NCI-H2081 (cell line): ENCODE measurements at places on chromosomes 2 and 18.

DNA sequence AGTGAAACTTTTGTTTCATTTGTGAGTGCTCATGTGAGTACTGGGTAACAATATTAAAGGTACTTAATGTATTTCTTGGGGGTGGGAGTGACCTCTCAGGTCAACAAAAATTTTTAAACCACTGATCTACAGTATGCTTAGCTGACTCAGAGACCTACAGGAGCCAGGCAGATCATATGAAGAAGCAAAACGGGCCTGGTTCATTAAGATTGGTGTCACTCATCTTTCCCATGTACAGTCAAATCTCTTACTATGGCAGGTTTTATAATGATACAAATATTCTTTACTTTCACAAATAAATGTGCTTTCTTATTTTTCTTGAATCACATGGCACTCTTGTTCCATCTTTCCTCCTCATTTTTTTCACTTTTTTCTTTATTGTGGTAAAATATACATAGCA, 7.7 kb upstream of the TMSB10 start:
- no peak for DNase-seq

- DNase-seq: no peak
These were observed 866.5 kb upstream of the VRK2 start for GRCh38 chr2:57180042-57180567.

DNA sequence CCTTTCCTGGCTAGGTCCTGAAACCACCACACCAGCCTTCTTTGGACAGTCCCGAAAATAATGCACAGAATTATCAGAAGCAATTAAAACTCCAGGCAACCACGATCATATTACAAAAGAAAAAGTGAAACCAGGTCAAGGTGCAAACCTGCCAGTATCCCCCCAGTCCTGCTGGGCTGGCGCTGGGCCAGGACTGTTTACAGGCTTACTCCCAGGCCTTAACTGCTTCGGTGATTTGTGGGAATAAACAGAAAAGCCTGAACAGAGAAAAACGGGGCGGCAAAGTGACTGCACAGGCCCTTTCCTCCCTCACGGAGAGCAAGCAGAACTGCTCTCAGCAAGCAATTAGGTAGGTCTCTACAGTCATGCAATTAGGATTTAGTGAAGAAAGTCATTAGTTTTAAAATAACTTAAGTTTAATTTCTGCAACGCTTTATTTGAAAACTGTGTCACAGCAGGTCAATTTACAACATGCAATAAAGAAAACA, 1.3 kb downstream of the HDAC4 start:
- DNase-seq: peak; percentile 35

- no peak for DNase-seq
These were observed 153.1 kb downstream of the FMNL2 start for GRCh38 chr2:152488075-152488474.

- no peak for DNase-seq
These were observed 159.2 kb downstream of the GULP1 start for GRCh38 chr2:188450732-188451483.

- no peak for DNase-seq
These were observed 118.8 kb downstream of the DPP4 start for GRCh38 chr2:161955211-161955610.

- DNase-seq: no peak
These were observed 11.5 kb upstream of the GMCL1 start for GRCh38 chr2:69817729-69818501.

GRCh38 chr2:7241041-7241745, 324.0 kb downstream of the RNF144A start:
- no peak for DNase-seq

DNA sequence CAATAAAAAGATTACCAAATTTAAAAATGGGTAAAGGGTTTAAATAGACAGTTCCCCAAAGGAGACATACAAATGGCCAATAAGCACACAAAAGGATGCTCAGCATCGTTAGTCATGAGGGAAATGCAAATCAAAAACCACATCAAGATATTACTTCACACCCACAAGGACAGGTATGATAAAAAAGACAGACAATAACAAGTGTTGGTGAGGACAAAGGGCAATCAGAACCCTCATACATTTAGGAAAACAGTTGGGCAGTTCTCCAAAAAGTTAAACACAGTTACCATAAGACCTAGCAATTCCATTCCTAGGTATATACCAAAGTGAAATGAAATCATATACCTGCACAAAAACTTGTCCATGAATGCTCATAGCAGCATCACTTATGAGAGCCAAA, 14.5 kb downstream of the CREG2 start:
- no peak for DNase-seq

DNA sequence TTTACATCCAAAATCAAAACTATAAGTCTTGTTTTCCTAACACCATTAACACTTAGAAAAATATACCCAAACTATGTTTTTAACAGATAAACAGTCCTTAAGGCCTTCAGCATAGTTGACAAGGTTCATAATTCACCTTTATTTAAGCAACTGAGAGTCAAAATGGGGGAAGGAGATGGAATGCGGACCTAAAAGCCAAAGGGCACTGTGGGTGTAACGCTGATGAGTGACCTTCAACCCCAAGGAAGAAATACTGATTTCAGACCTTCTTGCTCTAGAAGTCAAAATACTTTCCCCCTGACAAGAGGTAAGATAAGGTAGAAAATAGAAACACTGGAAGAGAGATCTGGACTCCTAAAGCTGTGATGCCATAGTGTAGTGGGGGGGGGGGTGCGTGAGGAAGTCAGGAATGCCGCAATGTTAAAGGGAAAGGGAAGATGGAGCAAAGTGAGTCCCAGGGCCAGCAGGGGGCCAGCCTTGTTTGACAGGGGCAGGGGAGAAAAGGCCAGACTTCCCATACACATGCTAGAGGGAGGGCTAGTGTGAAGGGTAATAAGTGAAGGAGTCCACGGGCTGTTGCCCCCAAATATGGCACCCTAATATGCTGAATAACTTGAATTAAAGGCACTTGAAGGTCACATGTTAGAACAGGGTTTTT, 31.4 kb downstream of the CCDC93 start:
- no peak for DNase-seq

DNA sequence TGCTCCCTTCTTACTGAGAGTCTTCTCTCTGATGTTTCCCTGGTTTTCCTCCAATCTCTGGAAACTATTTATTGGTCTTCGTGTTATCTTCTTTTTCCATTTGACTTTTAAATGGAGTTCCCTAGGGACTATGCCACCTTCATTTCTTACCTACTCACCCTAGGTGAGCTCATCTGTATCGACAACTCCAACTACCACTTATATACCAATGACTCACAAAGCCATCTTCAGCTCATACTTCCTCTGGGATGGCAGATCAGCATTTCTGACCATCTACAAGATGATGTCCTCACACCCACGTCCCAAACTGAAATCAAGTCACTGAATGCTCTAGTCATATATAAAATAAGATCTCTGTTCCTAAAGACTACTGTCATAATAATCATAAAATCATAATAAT, 40.6 kb downstream of the CFAP210 start:
- no peak for DNase-seq

DNA sequence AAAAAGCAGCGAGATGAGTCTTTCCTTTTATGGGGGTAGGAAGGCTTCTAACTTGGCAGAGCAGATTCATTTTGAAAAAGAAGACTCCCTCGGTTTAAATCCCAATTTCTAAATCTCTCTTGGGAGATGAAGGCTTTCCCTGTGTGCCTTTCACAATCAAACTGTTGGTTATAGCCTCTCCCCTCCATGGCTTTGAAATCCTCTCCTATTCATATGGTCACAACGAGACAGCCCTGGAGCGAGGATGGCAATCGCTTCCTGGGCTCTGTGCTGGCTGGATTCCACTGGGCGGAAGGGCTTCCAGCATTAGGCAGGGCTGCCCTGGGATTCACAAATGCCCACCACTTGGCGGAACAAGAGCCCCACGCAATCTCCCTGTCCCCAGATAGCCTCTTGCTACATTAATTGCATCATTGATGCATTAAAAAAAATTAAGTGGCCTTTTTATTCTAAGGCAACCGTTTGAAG, 1.6 kb downstream of the CAVIN2 start:
- no peak for DNase-seq

DNA sequence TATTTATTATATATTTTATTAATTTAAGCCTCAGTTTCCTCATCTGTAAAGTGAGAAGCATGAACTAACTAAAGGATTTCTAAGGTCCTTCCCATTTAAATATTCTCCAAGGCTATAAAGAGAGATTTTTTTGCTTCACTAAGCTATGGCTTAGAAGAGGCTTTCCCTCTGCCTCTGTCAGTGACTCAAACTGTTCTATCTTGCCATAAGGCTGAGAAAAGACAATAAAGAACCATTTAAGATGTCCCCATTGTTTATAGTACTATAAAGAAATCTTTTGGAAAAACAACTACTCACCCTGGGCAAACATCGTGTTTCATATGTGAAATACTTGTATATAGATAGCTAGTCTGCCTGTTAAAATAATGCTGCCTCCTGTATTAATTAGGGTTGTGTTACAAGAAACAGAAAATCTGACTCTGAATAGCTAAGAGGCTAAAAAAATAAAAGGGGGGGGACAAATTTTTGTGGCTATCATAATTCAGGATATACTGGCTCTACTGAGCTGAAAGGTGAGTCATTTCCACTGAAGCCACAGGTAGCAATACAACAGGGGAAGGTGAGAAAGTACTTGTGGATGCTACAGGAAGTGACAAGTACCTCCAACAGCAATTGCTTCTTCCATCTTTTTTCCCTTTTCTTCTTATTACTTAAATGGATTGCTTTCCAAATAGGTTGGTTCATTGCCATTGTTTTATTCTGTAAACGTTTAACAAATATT, 25.4 kb downstream of the EPHA4 start:
- DNase-seq: no peak

- no peak for DNase-seq
These were observed 84.7 kb downstream of the ZNF407 start for GRCh38 chr18:74682141-74682990.

DNA sequence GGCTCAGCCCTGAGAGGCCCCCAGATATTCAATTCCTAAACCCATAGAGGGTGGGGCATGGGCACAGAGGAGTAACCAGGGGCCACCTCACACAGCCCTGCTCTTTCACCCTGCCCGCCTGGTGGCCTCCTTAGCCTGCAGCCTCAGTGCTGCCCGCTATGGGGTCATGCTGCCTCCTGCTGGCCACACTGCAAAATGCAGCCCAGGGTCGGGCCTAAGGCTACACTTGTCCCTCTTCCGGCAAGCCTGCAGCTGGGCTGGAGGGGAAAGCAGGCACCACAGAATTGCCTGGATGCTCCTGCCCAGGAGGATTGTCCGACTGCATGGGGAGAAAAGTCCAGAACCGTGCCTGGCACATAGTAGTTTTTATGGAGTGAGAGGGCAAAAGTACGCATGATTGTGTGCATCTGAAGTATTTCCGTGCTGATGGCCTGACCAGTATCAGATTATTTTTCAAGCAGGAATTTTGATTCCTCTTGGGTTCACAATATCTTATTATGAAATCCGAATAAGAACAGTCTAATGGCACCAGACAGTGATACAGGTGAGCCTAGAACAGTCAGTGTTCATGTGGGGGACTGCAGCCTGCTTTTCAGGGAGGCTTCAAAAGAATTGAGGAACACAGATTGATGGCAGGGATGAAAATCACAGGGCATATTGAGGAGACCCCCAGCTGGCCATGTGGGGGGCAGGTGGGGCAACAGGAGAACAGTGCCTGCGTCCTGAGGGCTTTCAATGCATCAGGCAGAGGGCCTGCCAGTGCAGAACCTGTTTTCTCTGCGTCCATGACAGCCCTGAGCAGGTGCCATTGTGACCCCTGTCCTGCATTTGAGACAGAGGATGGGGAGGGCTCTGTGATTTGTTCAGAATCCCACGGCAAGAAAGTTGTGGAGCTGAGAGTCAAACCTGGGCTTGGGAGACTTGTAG, 51.2 kb upstream of the ALPP start:
- DNase-seq: peak; percentile 20

- DNase-seq: no peak
These were observed 13.0 kb upstream of the FAHD2A start for GRCh38 chr2:95389245-95390119.

DNA sequence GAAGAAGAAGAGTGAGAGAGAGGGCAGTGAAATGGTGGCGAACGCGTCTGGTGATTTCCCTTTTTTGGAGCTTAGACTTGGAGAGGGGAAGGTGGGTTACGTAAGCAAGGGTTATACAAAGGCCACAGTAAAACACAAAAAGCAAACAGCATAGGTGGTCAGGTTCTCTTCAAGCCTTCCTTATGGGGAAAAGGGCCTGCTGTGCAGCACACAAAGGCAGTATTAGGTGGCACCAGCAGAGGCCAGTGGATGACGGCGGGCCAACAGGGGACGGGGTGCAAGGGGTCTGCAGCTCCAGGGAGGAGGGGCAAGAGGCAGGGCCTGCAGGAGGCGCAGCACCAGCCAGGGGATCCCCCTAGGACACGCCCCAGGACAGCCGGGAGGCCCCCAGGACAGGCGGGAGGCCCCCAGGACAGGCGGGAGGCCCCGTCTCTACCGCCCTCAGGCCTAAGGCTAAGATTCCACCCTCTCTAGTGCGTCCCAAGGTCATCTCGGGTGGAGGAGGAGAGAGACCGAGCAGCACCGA, 32.6 kb upstream of the NPC1 start:
- no peak for DNase-seq

DNA sequence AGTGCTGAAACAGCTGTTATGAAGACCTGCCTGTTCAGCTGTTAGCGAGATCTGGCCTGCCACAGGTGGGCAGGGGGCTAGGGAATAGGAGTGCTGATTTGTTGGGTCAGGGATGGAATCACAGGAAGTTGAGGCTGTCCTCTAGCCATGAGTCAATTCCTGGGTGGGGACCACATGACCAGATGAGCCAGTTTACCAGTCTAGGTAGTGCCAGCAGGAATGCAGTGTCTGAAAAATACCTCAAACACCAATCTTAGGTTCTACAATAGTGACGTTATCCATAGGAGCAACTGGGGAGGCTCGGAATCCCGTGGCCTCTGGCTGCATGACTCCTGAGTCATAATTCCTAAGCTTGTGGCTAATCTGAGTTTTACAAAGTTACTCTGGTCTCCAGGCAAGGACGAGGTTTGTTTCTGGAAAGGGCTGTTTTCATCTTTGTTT, 44.9 kb downstream of the DYSF start:
- no peak for DNase-seq

- DNase-seq: peak; percentile 17
These were observed 23.6 kb downstream of the TMEM178A start for GRCh38 chr2:39689272-39689841.

DNA sequence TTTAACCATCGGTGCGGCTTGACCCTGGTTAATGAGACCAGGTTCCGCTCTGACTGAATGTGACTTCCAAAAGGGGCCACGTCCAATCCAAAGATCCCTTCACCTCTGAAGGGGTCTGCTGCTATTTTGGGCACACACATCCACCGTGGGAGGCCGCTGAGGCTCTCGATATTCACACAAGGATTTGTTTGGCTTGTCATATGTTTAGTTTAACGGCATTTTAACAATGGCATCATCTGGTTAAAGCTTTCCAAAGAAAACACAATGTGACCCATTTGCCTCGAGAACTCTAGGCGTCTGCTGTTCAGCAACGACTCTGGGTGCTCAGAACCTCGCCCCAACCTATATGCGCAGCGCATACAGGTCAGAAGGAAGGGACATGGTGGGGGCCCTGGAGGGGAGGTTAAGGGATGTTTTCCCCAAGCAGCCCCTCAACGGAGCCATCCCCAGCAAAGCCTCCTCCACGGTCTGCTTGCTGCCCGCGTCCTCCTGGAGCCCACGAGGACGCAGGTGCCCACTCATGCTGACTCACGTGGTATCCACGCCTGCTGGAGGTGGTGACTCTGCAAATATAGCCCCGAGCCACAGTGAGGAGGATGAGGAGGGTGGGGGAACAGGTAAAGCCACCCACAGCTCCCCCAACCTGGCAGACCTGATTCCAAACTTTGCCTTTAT, 260.3 kb downstream of the HDAC4 start:
- no peak for DNase-seq
